H1 (cell line): ENCODE measurements at places on chromosomes 7 and 10. TPM values are rescaled to one million over a fixed set of nuclear protein-coding genes. Genes with fewer than 3 reads are reported as not detected.
A peak's percentile ranks its signal among the peaks of the same experiment; 100 is the strongest.

ATRNL1 gene
- 2.9 and 5.1 TPM in 2 replicates for polyA plus RNA-seq

ZCCHC24 gene
- polyA plus RNA-seq: 3.9 and 5.8 TPM in 2 replicates

SYT15B gene
- polyA plus RNA-seq: 0.13 and 0.17 TPM in 2 replicates

- DNase-seq: no peak
Observed at GRCh38 chr10:43355749-43356371, 15.6 kb upstream of the FXYD4 start.

ACBD7 gene
- 9.0 and 11.5 TPM in 2 replicates for polyA plus RNA-seq

- no peak for DNase-seq
Observed at GRCh38 chr10:130326954-130327353, 190.8 kb downstream of the GLRX3 start.

DNA sequence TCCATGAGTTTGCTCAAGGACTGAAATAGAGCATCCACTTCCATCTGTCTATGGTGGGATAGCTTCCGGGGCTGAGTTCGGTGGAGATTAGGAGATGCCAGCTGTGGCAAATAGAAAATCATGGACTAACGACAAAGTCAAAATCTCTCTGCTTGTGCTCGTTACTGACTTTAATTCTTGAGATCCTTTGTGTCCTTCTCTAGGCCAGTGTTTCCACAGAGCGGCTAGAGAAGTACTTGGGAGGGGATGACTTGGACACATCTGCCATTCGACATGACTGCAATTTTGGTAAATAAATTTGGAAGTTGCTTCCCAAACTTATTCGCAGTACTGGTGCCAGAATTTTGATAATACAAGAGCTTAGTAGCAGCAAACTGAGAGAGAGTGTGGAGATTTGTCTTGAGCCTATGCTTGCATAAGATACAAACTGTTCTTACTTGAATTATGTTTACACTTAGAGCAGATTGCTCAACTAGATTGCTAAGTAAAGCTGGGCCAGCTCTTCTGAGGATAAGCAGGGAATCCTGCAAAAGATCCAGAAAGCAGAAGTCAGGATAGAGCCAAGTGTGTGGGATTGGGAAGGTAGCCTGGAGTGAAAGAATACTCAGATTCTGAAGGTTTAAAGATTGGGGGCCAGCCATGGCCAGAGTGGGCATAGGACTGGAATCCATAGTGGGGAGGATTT is 27.6 kb downstream of the ABCC2 start:
- DNase-seq: no peak

GRCh38 chr7:4753598-4754432 is 21.6 kb upstream of the AP5Z1 start:
- peak; percentile 95 for DNase-seq

TMEM213 gene
- 0.21 and 0.38 TPM in 2 replicates for polyA plus RNA-seq

DNA sequence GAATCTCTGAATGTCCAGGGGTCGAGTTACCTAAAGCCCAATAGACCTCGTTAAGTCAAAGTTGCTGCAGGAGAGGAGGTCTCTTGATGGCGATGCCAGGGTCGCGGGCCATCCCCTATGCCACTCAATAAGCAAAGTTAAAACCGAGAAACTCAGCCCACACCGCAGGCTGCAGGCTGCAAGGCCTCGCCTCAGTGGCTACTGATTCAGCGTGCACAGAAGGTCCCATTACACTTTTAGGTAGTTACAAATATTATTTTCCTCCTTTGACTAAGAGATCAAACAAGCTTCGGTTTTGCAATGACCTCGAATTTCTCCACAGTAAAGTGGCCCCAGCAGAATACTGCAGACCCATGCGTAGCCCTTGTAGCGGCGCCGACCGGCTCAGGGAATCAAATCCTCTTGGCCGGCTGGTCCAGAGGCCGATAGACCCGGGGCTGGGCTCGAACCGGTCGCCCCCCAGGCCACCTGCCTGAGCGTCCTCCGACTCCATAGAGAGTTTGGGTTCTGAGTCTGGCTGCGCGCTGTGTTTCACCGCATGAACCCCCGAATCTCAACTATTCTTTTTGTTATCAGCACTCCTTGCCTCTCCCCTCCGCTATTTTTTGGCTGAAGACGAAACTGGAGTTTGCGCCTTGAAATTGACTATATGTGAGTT is 2.3 kb downstream of the C1QL3 start:
- DNase-seq: no peak

DNA sequence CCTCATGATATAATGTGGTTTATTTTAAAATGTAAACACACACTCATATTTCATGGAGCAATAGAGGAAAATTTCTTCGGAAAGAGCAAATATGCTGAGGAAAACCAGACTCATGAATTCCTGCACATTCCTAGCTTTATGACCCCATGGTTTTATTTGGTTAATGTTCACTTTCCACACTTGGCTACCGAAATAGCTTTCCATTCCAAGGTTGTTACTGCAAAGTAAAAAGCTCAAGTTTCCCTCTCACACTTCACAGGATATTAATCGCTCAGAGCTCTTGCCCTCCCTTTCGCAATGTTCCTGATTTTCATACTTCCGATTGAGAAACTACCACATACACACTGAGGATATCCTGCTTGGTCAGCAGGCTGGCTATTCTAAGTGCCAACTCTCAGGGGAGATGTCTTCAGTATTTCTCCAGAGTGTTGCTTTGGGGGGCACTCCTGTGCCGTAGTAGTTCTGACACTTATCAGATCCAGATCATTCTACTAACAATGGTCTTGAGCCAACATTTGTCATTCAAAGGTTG is 77.5 kb upstream of the STEAP1B start:
- DNase-seq: no peak

DNA sequence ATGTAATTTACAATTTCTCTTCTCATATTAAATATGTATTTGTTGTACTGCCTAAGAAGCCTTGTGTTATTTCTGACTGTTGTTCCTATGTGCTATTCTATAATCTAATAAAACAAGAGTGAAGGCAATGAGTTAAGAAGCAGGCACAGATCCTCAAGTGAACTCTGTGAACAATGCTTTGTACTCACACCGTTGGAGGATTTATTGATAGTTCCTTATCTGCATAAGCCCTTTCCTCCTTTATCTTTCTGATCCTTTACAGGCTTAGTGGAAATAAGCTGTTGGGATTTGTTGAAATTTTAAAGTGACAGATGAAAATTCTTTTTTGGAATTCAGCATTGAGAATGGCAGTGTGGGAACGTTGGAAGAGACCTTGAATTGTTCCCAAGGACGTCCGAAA is 329.6 kb upstream of the NPVF start:
- DNase-seq: no peak

DNA sequence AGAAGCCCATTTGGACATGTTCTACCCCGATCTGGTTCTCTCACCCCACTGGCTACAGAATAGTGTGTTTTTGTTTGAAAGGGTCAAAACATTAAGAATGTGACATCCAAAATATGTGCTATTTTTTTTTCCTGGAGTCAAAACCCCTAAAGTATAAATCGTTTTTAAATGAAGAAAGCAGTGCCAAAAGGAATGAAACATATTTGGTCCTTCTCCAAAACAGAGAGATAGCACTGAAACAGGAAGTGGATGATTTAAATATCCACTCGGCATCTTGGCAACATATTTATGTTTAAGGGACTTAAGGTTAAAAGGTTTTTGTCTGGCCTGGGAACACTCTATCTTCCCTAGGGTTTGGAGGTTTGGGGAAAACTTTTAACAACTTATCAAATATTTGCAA is 32.3 kb downstream of the CALD1 start:
- DNase-seq: no peak

DNA sequence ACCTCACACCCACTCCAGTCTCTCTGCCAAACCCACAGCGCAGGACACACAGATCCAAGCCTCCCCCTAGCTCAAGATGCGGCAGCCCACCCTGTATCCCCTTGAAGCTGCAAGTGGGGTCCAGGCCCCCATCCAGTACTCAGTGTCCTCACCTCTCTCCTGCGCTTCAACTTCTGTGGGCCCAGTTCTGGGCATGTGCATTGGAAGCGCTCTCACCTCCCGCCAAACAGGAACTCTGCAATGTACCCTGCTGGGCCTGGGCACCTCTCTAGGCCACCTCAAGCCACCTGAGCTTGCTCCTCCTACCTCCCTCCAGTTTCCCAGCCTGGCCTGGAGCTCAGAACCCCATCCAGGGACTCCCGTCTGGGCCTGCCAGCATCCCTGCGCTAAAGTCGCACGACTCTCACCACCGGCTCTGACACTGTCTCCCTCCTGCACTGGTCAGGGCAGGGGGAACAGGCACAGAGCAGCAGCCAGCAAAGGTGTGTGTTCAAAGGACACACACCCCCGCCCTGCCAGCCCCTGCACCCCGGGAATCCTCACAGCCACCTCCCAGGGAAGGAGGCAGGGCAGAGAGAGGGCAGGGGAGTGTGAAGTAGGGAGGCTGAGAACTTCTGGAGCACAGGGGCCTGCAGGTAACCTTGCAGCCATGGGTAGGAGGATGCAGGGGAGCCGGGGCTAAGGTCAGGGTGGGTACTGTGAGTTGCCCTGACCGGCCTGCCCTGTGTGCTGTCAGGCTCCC is 51.7 kb upstream of the MSMB start:
- DNase-seq: no peak

TFPI2 gene
- 6.8 and 7.5 TPM in 2 replicates for polyA plus RNA-seq

DNA sequence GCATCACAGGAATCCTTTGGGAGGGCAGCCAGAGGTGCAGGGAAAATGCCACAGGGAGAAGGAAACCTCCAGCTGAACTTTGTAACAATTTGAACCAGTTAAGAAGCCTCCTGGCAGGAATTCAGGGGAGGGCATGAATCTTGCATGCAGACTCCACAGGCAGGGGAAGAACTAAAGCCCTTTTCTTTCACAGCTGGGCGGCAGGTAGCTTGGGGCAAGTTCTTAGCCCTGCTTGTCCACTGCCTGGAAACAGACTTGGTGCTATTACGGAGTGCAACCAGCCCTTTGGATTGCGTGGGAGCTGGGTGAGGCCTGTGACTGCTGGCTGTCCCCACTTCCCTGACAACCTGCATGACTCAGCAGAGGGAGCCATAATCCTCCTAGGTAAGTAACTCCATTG is 51.7 kb upstream of the ADAM12 start:
- no peak for DNase-seq

DNA sequence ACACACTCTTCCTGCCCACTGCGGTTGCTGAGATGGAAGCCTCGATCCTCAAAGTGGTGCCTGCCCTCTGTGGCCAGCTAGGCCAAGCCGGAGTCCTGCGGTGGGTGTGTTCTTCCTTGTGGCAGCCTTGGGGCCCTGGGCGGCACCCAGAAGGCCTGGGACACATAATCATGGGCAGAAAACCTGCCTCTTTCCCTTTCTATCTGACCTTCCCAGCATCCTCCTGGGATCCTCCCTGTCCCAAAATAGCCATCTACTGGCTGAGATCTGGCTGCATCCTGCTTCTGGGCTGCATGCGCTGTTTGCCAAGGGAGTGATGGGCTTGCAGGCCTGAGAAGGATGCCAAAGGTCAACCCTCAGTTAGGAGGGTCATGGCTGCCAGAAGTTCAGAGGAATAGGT is 23.9 kb downstream of the COL13A1 start:
- no peak for DNase-seq

GRCh38 chr7:142298009-142298408 is 40.2 kb upstream of the PRSS58 start:
- peak; percentile 31 for DNase-seq

DNA sequence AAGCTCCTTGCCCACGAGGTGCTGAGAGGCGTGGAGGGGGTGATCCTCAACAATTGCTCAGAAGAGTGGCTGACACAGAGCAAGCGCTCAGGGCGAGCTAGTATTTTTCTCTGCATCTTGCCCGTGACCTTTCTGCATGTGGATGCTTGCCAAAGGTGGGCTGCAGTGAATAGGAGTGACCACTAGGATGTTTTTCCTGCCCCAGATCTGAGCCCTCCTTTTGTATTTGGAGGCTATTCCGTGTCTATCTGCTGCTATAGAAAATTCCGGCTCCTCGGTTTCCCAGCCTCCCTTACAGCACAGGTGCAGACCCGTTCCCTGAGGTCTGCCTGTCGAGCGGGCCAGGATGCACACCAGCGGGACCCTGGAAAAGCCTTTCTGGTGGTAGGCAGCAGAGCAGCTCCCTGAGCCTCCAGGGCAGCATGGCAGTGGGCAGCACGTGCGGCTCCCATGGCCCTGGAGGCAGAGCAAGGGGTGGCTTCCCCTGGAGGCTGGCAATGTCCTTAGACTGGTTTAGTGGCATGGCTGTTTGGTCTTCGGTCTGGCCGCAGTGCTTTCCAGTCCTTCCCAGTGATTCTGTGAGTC is 145.1 kb upstream of the PCBD1 start:
- DNase-seq: no peak

GRCh38 chr10:110973400-110973799 is 54.0 kb downstream of the SHOC2 start:
- DNase-seq: no peak

KMT2C gene
- 7.7 and 9.1 TPM in 2 replicates for polyA plus RNA-seq

DNA sequence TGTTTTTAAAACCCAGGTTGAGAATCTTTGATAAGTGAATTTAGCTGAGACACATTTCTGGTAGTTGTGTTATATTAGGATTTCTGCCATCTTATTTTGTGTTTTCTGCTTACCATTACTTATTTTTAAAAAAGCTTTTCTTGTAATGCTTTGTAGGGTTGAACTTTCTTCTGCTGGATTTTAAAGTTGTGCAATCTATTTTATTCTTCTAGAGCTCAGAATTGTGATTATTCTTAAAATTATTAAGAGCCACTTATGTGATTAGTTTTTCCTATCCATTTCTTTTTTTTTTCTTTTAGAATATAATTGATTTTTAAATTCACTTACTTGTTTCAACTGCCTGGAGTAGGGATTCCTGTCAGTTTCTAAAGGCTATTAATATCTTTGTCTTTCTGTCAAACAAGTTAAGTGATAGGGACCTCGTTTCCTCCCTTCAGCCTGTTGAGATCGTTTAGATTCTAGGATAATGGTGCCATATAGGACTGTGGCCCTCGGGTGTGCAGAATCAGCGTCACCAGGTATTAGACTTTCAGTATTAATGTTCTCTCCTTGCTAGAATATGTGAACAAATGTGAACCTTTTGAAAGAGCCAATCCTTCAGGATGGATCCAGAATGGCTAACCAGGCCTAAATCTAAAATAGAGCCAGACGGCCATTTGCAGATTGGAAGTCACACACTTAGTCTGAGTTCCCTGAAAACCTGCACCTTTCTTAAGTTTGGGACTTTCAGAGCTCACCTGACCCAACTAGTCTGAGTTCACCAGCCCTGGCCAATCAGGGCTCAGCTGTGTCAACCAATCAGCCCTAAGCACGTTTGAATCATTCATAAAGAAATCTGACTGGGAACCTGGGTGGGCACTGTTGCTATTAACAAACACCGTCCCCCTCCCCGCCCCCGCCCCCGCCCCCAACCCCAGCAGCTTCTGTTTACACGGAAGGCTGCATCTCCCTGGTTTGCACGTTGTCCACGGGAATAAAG is 26.2 kb downstream of the CUX1 start:
- DNase-seq: no peak

DNA sequence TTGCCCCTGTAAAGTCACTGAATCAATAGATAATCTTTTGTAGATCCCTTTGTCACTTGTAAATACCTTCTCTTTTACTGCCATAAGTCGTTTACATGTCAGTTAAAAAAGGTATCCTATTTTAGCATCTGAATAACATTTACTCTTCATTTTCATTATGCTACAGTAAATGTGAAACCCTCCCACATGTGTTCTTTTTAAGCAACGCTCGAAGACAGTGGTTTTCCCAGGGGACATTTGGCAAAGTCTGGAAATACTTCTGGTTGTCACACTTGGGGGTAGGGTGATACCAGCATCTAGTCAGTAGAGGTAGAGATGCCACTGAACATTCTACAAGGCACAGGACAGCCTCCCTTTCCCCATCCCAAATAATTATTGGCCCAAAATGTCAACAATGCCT is 23.7 kb downstream of the ATAD1 start:
- no peak for DNase-seq
